WTC11 (cell line): ENCODE measurements at places on chromosomes 7 and 10.

GRCh38 chr10:102985811-102986210, 67.7 kb downstream of the CNNM2 start:
- no peak overlapping the region for H3K4me3 ChIP-seq
- H3K27me3 ChIP-seq, result no peaks in the 10 kb centered on the region
- H3K27ac ChIP-seq, result 0 out of 2 replicates have a peak overlapping the region, but pooled peaks have one; percentile 37
- peaks cover 14% of the 10 kb centered on the region for H3K4me1 ChIP-seq
- DNase-seq, result no peak

GRCh38 chr7:43753843-43754242, 4.6 kb upstream of the BLVRA start:
- peaks cover 22% of the 10 kb centered on the region for H3K27me3 ChIP-seq
- no peak overlapping the region for H3K27ac ChIP-seq
- no peak overlapping the region for H3K4me3 ChIP-seq
- no peaks in the 10 kb centered on the region for H3K36me3 ChIP-seq
- no peak for DNase-seq

DNA sequence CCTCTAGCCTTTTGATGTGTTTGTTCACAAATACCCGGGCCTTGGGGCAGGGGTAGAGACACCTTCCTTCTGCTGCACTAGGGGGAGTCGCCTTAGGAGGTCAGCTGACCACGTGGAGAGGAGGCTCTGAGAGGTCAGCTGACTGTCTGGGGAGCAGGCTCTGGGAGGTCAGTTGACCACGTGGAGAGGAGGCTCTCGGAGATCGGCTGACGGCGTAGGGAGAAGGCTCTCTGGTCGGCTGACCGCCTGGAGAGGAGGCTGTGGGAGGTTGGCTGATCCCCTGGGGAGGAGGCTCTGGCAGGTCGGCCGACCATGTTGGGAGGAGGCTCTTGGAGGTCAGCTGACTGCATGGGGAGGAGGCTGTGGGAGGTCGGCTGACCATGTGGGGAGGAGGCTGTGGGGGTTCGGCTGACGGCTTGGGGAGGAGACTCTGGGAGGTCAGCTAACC, 59.6 kb upstream of the LYZL1 start:
- no peaks in the 10 kb centered on the region; the same call in 1 of the 2 replicates for H3K36me3 ChIP-seq
- peaks cover 2% of the 10 kb centered on the region; the same call in 1 of the 2 replicates for H3K27me3 ChIP-seq
- no peak overlapping the region for H3K4me3 ChIP-seq
- peaks cover 22% of the 10 kb centered on the region for H3K4me1 ChIP-seq
- H3K27ac ChIP-seq, result no peak overlapping the region
- no peak for DNase-seq

GRCh38 chr7:90877201-90877600, 281.1 kb downstream of the CDK14 start:
- peaks cover 11% of the 10 kb centered on the region for H3K36me3 ChIP-seq
- H3K4me1 ChIP-seq, result no peaks in the 10 kb centered on the region
- DNase-seq, result no peak
- H3K27me3 ChIP-seq, result no peaks in the 10 kb centered on the region
- no peak overlapping the region for H3K27ac ChIP-seq

DNA sequence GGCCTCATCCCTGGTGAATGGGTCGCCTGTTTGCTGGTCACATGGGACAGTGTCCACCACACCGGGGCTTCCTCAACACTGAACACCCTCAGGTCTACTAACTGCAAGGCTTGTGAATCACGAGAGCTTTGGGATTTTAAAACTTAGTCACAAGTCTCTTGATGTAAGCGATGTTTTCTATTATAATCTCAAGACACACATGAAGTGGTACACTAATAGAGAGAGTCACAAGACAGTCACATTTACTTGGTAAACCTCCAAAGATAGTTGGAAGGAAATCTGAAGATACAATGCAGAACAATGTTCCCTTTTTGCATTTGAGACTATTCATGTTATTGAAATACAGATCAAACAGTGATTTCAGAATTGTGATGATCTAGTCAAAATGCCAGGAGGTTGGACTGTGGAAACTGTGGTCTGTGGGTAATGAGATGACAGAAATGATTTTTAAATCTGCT, 233.1 kb upstream of the KLF6 start:
- no peaks in the 10 kb centered on the region for H3K36me3 ChIP-seq
- no peak overlapping the region for H3K27ac ChIP-seq
- no peak overlapping the region for H3K4me3 ChIP-seq
- H3K27me3 ChIP-seq, result no peaks in the 10 kb centered on the region; the same call in 1 of the 2 replicates
- peaks cover 6% of the 10 kb centered on the region; the same call in 1 of the 2 replicates for H3K4me1 ChIP-seq

GRCh38 chr7:50589364-50589763, 24.2 kb upstream of the DDC start:
- peaks cover 4% of the 10 kb centered on the region; the same call in 1 of the 2 replicates for H3K27me3 ChIP-seq
- peaks cover 29% of the 10 kb centered on the region for H3K36me3 ChIP-seq
- H3K27ac ChIP-seq, result no peak overlapping the region
- no peaks in the 10 kb centered on the region for H3K4me1 ChIP-seq

DNA sequence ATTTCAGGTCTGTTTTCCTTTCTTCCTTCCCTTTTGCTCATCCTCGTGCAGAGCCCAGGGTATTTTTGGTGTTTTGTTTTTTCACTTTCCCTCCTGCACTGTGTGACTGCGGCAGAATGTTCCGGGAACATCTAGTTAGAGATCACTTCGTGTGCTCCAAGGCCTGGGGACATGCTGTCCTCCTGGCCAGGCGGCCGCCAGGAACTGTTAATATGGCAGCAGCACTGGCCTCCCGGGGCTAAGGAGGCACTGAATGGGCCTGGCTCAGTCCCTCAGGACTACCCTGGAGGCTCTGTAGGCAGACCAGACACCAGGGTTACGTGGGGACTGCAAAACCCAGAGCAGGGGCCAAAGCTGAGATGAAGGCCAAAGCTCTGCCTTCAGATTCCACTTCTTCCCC, 43.1 kb upstream of the TCF7L2 start:
- H3K27me3 ChIP-seq, result peaks cover 26% of the 10 kb centered on the region
- H3K27ac ChIP-seq, result no peak overlapping the region
- H3K4me1 ChIP-seq, result peaks cover 18% of the 10 kb centered on the region
- no peaks in the 10 kb centered on the region for H3K36me3 ChIP-seq

DNA sequence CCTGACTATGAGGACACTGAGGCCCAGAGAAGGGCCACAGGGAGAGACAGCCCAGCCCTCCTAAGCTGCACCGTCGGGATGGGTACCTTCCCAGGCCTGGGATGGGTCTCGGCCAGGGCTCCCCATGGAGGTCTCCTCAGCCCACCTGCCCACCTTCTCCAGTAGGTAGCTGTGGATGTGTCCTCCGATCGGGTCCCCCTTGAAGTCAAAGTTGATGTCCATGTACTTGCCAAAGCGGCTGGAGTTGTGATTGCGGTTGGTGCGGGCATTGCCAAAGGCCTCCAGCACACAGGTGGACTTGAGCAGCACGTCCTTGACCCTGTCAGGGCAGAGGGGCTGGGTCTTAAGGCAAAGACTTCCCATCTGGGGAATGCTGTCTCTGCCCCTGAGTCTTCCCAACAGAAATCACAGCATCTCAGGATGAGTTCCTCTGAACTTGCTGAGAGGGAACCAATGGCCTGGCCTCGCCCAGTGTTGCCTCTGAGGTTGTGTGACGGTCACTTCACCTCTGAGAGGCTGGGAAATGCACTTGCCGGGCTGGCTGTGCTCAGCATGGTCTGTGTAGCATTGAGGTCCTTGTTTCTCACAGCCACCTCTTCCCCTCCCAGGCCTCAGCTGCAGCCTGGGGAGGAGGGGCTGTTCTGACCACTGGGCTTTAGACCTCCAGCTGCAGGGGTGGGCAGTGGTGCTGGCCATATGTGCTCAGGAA, 3.3 kb downstream of the MYO1G start:
- H3K27ac ChIP-seq, result no peak overlapping the region
- DNase-seq, result no peak
- no peaks in the 10 kb centered on the region for H3K4me1 ChIP-seq
- no peaks in the 10 kb centered on the region; the same call in 1 of the 2 replicates for H3K27me3 ChIP-seq
- H3K4me3 ChIP-seq, result no peak overlapping the region

DNA sequence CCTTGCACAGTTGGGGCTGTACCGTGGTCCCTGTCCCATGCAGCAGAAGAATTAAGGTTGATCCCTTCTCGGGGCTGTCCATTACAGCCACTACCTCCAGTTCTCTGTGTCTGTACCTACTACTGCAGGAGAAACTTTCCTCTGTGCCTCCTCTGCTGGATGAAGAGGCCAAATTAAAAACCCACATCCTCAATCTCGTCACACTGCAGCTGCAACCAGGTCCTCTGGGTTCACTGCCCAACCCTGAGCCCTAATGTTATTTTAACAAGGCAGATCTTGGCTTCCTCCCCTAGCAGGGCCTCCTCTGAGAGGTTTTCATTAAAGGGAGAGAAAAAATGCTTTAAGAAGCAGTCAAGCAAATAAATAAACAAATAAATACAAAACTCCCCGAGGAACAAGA, 66.6 kb downstream of the PLXNA4 start:
- H3K4me1 ChIP-seq, result peaks cover 3% of the 10 kb centered on the region; the same call in 1 of the 2 replicates
- H3K4me3 ChIP-seq, result no peak overlapping the region
- H3K27me3 ChIP-seq, result peaks cover 3% of the 10 kb centered on the region; the same call in 1 of the 2 replicates

GRCh38 chr10:112383325-112383724, 9.4 kb downstream of the ACSL5 start:
- no peak overlapping the region for H3K4me3 ChIP-seq
- H3K4me1 ChIP-seq, result no peaks in the 10 kb centered on the region
- DNase-seq, result no peak
- H3K36me3 ChIP-seq, result no peaks in the 10 kb centered on the region

DNA sequence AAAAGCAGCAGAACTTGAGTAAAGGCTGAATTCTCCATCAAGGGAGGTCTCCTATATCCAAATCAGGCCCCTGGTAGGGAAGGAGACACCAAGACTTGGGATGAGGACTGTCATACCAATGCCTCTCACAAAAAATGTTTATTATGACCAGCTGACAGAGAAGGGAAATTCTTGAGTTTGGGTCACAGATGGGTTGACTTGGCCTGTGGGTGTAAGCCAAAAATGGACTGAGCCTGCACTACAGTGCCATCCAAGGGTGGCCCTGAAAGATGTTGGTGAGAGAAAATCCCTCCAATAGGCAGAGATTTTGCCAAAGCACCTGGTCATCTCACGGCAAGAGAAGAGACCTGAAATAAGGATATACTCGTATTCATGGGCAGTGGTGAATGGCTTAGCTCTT, 27.0 kb upstream of the PPIF start:
- DNase-seq, result no peak
- H3K4me3 ChIP-seq, result no peak overlapping the region
- no peaks in the 10 kb centered on the region; the same call in 1 of the 2 replicates for H3K27me3 ChIP-seq
- peaks cover 25% of the 10 kb centered on the region for H3K4me1 ChIP-seq
- H3K27ac ChIP-seq, result no peak overlapping the region
- H3K36me3 ChIP-seq, result no peaks in the 10 kb centered on the region

GRCh38 chr10:123421461-123421860, 244.7 kb upstream of the GPR26 start:
- H3K27ac ChIP-seq, result no peak overlapping the region
- no peak overlapping the region for H3K4me3 ChIP-seq
- no peaks in the 10 kb centered on the region for H3K27me3 ChIP-seq
- no peaks in the 10 kb centered on the region for H3K36me3 ChIP-seq

DNA sequence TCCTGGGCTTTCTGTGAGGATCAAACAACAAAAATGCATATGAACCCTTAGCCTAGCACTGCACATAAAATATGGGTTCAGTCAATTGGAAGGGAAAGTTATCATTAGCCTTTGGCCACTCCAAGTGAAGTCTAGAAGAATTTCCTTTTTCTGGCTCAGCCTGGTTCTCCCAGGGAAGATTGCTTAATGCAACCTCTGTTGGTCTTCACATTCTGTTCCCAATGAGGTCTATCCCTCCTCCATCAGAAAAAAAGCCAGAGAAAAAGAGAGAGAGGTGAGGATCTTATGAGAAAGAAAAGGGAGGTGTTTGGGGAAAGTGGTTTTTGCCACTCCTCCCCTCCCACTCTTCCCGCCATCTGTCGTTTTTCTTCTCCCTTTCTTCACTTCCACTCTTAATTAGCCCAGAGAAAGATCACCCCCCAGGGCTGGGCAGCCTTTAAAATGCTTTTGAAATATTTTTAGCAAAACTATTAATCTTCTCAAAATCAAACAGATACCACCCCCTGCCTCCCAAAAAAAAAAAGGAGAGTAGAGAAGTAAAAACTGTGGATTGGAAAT, 31.1 kb downstream of the CPVL start:
- peaks cover 35% of the 10 kb centered on the region for H3K4me1 ChIP-seq
- DNase-seq, result no peak
- H3K36me3 ChIP-seq, result peaks cover 14% of the 10 kb centered on the region
- no peaks in the 10 kb centered on the region; the same call in 1 of the 2 replicates for H3K27me3 ChIP-seq
- no peak overlapping the region for H3K27ac ChIP-seq
- no peak overlapping the region for H3K4me3 ChIP-seq

DNA sequence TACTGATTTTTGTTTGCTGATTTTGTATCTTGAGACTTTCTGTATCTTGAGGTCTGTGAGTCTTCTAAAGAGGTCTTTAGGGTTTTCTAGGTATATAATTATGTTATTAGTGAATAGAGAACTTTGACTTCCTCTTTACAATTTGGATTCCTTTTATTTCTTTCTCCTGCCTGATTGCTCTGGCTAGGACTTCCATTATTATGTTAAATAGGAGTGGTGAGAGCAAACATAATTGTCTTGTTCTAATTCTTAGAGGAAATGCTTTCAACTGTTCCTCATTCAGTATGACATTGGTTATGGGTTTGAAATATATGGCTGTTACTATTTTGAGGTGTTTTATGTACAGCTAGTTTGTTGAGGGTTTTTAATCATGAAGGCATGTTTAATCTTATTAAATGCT, 308.0 kb upstream of the TEX47 start:
- no peaks in the 10 kb centered on the region for H3K27me3 ChIP-seq
- H3K4me3 ChIP-seq, result peak overlapping the region; percentile 8; the same call in 1 of the 2 replicates
- DNase-seq, result no peak

DNA sequence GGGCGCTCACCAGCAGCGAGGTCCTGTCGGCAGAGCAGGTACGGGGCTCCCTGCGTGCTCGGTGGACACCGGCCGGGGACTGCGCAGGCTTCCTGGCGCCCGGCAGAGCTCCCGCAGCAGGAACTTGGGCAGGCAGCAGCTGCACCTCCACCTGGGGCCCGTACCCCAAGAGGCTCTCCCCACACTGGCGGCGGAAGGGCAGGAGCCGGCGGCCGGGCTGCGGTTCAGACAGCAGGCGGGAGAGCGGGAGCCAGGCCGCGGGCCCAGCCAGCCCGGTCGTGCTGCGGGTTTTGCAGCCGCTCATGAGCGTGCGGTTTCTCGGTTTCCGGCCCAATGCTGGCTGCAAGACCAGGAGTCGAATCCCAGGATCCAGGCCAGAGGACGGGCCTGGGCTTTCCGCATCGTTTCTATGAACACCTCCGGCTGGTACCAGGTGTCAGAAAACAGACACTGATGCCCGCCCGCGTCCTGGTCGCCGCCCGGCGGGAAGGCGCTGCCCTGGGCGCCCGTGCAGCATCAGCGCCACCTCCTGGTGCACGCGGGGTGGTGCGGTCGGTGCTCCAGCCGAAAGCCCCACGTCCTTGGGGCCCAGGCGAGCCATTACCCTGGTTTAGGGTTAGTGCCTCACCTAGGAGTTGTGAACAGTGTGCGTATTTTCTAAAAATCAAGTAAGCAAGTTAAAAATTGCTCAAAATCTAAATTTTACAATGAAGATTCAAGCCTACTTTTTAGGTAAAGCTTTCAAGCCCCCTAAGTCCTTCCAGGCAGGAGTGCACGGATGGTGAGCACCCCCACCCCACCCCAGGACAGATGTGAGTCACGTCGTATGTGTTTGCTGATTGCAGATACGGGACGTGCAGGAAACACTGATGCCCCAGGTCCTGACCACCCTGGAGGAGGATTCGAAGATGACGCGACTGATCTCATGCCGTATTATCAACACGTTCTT, 47.4 kb upstream of the PRKAR1B start:
- DNase-seq, result peak; percentile 82
- no peaks in the 10 kb centered on the region for H3K27me3 ChIP-seq
- H3K4me3 ChIP-seq, result no peak overlapping the region
- H3K4me1 ChIP-seq, result no peaks in the 10 kb centered on the region
- peaks cover 27% of the 10 kb centered on the region for H3K36me3 ChIP-seq
